ENCODE measurements at places on chromosomes 3 and 15.

GRCh38 chr3:100789579-100789978 is 80.3 kb downstream of the TFG start:
- no peak for DNase-seq

- no peak for DNase-seq
These were observed 52.1 kb upstream of the PRR23E start for GRCh38 chr3:127140501-127141460.

- DNase-seq: no peak
These were observed 328.0 kb upstream of the DNAJC19 start for GRCh38 chr3:181317508-181317907.

DNA sequence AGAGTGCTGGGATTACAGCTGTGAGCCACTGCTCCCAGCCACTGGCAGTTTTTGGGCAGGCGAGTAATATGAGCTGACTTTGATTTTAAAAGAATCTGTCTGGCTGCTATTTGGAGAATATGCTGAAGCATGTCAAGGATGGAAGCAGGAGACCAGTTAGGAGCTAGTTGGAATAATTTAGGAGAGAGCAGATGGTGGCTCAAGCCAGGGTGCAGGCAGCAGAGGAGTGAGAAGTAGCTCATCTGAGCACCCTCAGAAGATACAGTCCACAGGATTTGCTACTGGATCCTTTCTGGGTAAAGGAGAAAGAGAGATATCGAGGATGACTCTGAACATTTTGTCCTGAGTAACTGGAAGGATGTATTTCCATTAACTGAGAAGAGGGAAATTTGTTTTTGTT is 30.4 kb upstream of the BDH1 start:
- no peak for DNase-seq

DNA sequence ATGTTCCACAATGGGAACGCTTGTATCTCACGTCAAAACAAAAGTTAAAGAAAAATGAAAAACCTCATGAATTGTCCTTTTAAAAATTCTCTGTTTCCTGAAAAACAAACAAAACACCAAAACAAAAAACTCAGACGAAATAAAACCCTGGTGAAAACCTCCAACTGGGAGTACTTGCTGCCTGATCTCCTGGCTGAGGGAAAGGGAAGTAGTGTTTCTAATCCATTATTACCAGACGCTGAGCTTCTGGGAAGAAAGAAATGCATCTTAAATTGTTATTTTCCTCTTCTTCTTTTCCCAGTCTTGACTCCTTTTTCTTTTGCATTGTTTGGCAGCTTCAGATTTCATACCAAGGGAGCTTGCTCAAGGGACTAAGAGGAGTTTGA is 243.2 kb upstream of the RGMA start:
- no peak for DNase-seq

- DNase-seq: peak; percentile 83
These were observed at the start of gene CCDC14 for GRCh38 chr3:123960781-123961507. CCDC14 (minus strand) TSS chr3:123961229; CDS start chr3:123961173, 56 bp downstream.

- no peak for DNase-seq
These were observed 34.1 kb upstream of the KLF13 start for GRCh38 chr15:31292391-31293015.

DNA sequence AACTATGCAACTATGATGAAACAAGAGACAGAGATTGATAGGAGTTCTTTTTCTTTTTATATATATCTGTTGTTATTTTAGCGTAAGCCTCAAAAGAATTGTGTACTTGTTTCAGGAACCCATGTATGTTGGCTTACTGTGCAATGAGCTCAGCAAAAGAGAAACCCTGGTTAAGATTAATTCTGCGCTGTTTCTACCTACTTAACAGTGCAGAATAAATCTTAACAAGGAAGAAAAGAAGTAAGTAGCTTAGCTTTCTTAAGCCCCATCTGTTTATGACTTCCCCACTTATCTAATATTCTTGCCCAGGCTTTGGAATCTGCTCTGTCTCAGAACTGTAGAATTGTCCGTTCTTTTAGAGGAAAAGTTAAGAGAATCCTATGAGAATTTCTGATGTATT is 27.4 kb downstream of the ECT2 start:
- no peak for DNase-seq

DNA sequence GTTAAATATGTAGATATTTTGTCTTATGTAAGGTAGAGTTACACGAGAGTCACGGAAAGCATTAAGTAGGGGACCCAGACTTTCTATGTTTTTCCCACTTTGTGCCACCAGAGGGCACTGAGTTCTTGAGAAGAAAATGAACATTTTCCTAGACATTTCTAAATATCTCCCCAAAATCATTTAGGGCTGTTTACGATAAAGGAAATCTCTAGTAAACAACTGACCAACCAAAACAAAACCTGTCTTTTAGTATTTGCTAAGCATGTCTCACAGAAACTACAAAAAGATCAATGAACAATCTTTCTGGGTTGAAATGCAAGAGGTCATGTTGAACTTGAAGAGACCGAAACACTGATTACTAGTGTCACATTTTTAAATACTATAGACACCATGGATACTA is 16.1 kb downstream of the POU1F1 start:
- DNase-seq: no peak

DNA sequence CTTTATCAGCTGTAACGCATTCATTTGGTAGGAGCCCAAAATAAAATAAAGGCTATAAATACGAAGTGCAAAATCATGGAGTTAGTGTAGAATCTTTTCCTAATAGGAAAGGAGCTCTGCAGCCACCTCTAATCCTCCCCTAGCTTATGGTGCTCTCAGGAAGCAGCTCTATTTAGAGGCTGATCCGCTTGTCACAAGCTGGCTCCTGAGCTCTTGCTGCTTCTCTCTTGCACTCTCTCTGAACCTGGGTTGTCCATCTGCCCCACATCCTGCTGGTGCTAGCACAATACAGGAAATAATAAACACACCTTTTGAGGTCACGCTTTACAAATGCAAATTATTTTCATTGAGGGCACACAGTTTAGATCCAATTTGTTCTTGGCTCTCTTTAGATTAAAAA is 37.3 kb upstream of the BFSP2 start:
- DNase-seq: no peak

DNA sequence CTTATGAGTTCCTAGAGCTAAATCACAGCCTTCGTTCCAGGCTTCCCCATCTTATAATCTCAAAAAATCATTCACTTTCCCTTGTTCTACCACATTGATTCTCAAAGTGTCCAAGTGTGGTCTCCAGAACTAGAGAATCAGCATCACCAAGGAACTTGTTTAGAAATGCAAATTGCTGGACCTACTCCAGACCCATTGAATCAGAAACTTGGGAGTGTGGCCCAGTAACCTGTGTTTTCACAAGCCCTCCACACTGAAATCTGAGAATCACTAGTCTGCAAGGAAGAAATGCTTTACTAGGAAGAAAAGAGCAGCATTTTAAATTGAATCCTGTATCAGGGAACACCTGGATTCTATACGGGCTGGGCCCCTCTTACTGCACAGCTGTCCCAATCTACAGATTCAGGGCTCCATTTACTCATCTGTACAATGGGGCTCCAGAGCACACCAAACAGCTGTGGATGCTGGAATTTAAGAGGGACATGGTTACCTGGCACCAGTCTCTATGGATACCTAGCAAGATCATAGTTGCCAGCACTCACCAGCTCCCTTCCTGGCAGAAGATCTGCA is 3.9 kb downstream of the MEGF11 start:
- no peak for DNase-seq

DNA sequence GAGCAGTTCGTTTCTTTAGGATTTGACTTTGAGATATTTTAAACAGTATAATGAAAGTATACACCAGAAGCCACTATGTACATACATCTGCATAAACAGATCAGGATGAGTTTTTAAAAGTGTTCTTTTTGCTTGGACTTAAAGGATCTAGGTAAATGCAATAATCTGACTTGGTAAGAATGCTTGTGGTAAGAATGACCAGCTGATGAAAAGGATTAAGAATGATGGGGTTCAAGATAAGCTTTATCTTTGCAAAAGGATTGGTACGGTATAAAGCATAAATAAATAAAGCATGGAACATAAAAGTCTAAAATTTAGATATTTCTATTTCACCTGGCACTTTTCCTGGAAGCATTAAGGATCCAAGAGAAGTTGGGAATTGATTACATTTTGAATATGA is 9.8 kb upstream of the MME start:
- DNase-seq: no peak

Measured in non-pigmented ciliary epithelial cell (primary cell).